Activated naive CD4-positive, alpha-beta T cell treated with anti-CD3 and anti-CD28 coated beads for 36 hours (primary cell): ENCODE measurements at places on chromosomes 11 and 22. TPM values are rescaled to one million over a fixed set of nuclear protein-coding genes. Genes with fewer than 3 reads are reported as not detected.

GRCh38 chr11:94516725-94517124, 4.5 kb downstream of the C11orf97 start:
- DNase-seq: no peak

The NDUFS8 gene
- 162 TPM for total RNA-seq

The OR51B2 gene
- not detected for total RNA-seq

GRCh38 chr22:42630901-42631602, 9.3 kb downstream of the ATP5MGL start:
- no peak for DNase-seq

DNA sequence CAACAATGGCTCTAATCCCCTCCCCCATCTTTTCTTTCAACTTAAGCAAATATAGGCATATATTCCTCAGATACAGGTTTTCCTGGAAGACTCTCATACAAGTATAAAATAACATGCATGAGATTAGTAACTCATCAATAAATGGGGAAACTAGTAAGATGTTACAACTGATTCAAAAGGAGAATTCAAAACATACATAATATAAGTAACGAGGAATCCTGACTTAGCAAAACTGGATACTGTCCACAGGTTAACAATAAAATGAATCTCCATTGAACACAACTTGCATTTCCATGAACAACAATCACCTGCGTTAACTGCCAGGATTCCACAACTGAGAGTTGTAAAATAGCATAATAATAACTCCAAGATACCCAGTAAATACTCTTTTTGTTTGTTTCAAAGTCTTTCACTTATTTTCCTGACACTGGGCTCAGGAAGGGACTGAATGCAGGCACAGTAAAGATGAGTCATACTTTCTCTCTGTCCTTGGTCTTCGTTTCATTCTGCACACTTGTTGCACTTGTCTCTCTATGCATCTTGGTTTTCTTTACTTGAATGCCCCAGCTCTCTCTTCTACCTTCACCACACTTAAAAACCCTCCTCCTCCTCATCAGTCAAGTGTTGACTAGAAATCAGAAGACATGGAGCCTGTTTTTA, 8.1 kb downstream of the APIP start:
- DNase-seq: no peak

The RBMXL2 gene
- total RNA-seq: not detected

DNA sequence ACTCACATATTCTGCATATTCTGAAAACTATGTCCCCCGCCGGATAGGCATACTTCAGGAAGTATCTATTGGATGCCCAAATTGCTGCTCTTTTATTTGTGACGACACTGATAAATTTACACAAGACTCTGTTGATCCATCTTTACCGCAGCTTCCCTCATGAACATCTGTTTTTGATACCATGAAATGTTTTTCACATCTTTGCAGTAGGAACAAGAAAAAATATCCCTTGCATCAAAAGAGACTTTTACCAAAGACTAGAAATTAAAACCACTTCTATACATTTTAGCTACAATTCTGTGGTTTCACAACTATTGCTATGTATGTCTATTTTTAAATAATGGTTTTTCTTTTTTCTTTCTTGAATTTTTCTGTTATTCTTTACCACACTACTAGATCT, 15.3 kb downstream of the POU2AF2 start:
- DNase-seq: no peak

The GNG3 gene
- total RNA-seq: not detected

DNA sequence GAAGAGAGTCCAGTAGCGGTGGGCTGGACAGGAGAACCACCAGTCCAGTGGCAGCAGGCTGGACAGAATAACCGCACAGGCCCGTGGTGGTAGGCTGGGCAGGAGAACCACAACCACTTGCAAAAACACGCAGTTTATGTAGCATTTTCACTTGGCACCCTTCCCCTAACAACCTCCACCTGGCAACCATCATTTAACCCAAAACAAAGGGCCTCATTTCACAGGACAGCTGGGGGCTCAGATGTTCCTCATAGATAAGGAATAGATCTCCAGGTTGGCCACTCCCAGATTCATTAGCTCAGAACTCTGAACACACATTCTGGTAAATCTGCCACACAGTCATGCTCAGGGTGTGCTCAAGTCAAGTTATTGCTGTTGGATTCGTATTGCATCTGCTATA, 41.2 kb downstream of the SYTL2 start:
- DNase-seq: no peak
